ENCODE measurements at places on chromosomes 12 and 14.

GRCh38 chr14:21070083-21070609 is at the start of gene ARHGEF40:
Gene ARHGEF40 (plus strand): TSS chr14:21070304. CDS start chr14:21070397, 93 bp downstream.
- DNase-seq: no peak

DNA sequence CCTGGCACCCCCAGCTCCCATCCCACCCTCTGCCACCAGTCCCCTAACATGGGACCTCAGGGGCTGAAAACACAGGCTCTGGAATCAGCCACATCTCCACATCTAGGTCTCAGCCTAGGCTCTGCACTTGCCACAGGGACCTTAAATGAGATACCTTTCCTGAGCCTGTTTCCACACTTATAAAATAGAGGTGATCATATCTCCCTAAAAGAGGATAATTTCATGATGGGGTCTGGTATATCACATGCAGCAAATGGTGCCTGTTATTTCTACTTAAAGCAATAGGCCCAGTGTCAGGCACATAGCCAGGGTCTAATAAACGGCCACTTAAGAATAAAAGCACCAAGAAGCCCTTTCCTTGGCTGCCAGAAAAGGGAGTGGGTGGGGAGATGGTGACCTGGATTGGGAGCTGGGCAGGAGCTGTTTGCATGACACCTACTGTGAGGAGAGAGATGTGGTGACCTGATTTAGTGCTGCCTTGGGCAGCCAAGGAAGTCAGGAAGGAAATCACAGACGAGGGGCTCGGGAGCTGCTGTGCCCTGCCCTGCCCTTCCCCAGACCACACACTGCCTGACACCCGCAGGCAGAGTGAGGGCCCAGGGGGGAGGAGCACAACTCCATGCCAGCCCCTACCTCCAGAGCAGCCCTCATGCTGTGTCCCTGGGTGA is 71.2 kb downstream of the IRF2BPL start:
- DNase-seq: no peak

GRCh38 chr14:32608857-32609256 is 279.8 kb downstream of the AKAP6 start:
- DNase-seq: no peak

DNA sequence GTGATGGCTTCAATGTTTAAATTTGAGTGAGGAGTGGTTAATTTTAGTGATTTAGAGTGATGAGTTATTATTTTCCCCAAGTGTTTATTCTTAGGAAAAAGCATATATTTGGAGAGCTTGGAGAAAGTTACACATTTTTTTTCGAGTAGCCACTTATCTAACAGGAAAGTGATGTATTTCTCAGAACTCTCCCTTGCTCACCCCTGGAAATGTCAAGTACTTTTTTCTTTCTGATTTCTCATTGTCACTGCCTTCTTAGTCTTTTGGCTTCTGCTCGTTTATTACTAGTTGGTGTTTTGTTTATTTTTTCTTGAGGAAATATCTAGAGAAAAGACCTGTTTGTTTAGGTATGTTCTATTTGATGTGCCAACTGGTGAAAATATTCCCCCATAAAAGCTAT is 58.8 kb downstream of the AEBP2 start:
- DNase-seq: no peak

DNA sequence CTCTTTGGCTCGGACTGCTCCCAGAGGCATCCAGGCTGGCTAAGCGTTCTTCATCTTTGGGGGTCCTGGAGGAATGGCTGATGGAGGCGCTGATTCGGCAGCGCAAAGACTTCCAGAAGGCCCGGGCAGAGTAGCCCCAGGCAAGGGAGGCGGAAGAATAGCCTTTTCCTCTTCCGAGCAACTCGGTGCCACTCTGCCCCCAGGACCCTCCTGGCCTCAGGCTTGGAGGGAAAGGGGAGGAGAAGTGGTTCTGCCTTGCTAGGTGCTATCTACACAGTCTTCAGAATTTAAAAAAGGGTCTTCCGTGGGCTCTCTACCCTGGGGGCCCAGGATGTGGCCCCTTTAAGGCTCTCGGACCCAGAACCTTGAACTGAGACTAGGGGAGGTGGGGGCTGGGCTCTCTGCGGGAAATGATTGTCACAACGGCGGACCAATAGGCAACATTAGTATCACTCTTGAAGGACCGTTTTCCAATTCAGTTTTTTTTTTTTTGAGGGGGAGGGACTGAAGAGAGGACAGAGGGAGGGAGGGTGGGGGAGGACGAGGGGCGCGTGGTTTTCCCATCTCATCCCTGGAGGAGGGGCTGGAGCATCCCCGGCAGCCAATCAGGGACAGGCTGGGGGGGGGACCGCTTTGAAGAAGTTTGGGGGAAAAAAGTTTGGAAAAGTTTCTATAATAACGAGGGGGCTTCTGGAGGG is at the start of gene NFATC4:
NFATC4 (plus strand) TSS at position 671 of the 698 bp plus-strand sequence. CDS start 157 bp downstream, outside the sequence.
- DNase-seq: no peak

DNA sequence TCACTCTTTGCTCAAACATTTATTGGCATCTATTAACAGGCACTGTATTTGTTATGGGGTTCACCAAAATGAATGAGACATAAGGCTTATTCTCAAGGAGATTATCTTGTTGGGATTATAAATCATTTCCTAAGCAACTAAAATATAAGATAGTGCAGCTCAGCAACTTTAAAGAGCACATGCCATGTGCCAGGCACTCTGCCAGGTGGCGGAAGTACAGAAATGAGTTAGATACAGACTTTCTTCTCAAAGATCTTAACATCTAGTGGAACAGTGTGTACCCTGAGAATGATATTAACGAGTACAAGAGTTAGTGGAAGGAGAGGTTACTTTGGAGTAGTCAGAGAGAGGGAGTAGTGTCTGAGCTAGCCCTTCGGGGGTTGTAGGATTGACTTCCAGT is 28.4 kb upstream of the TOMM20L start:
- DNase-seq: no peak

DNA sequence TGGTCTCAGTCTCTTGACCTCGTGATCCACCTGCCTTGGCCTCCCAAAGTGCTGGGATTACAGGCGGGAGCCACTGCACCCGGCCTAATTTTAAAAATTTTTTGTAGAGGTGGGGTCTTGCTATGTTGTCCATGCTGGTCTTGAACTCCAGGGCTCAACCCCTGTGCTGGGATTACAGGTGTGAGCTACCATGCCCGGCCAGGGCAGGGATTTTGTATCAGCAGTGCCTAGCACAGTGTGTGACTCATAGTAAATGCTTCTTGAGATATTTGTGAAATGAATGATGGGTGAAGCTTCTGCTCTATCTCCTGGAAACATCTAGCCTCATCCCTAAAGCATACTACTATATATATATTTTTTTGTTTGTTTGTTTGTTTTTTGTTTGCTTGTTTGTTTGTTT is 36.5 kb downstream of the CCDC63 start:
- no peak for DNase-seq

- DNase-seq: no peak
Observed at GRCh38 chr12:107462428-107463332, 222.9 kb upstream of the PWP1 start.

DNA sequence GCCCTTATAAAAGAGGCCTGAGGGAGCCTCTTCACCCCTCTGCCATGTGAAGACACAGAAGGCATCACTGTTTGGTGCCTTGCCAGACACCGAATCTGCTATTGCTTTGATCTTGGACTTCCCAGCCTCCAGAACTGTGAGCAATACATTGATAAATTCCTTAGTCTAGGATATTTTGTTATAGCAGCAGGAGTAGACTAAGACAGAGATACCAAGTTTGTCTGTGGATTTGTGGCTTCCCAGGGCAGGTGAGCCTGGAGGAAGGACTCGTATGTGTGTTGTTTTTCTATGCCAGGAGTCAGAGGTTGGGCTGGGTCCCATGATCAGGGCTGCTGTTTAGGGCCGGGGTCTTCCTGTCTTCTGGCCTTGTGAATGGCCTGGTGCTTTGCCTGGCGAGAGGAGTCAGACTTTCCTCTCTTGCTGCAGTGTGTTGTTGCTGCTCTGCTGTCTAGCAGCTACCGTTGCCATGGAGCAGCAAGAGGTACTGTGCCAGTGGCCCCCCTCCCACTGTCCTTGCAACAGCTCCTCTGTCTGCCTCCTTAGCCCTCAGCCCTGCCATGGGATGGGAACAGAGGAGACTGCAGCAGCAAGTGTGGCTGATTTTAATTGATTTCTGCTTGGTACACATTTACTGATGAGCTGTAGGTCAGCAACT is 111.2 kb downstream of the CHST11 start:
- DNase-seq: no peak

GRCh38 chr12:108333898-108334699 is 5.0 kb downstream of the CMKLR1 start:
- no peak for DNase-seq

- DNase-seq: no peak
Observed at GRCh38 chr12:14572401-14572800, 4.7 kb upstream of the PLBD1 start.

DNA sequence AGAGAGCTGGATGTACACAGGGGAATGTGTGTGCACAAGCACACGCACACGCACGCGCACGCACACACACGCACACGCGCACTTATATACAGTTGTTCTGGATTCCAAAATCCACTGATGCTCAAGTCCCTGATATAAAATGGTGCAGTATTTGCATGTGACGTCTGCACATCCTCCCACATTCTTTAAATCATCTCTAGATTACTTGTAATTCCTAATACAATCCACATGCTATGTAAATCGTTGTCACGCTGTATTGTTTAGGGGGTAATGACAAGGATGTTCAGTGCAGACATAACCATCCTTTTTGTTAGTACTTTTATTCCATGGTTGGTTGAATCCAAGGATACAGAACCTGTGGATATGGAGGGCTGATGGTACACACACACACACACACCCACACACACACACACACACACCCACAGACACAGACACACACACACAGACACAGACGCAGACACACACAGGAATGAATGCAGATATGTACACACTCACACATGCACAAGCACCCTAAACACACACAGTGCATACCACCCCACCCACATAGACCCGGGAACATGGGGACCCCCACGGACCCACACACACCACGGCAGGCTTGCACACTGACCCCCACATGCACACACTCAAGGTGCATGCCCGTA is 188.5 kb upstream of the PRMT8 start:
- no peak for DNase-seq

DNA sequence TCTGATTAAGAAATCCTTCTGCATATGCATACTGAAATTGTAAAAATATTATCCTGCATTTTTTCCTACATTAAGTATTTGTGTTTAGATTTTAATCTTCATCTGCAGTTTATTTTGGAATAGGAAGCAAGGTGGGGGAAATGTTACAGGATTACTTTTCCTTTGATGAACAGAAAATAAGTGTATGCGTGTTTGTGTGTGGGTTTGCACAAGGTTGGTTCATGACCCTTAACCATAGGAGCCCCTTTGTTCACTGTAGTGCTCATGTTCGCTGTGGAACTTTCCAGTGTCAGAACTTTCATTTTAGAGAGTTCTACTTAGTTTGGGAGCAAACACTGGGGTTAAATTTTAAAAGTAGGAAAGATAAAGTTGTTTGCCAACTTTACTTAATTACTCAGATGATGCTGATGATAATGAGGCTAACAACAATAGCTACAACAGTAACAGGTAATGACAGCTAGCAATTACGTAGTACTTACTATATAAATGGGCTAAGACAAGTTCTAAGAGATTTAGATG is 6.4 kb upstream of the A2M start:
- DNase-seq: no peak

GRCh38 chr12:31599053-31599452 is 8.1 kb upstream of the DENND5B start:
- no peak for DNase-seq

GRCh38 chr14:58193542-58193941 is 6.4 kb upstream of the ACTR10 start:
- DNase-seq: no peak

- no peak for DNase-seq
Observed at GRCh38 chr12:107857191-107857590, 82.7 kb downstream of the ASCL4 start.

DNA sequence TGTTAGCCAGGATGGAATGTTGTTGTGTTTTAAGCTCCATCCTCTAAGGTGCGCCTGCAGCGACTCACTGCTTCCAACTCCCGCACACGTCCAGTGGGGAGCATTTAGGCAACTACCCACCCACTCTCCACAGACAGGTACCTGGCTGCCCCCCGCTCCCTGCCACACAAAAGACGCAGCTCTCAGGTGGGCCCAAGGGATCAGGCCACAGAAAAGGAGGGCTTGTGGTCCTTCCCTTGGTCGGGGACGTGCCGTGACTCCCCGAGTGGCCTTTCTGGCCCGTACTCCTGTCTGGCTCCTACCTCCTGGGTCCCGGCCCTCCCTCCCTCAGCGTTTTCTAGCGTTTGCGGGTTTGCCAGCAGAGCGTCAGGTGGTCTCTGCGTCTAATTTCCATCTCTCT is 16.2 kb downstream of the TEDC1 start:
- DNase-seq: no peak

- DNase-seq: no peak
Observed at GRCh38 chr14:26596543-26597061, 1.2 kb downstream of the NOVA1 start.

GRCh38 chr14:90487031-90487430 is 90.2 kb downstream of the CALM1 start:
- DNase-seq: no peak

DNA sequence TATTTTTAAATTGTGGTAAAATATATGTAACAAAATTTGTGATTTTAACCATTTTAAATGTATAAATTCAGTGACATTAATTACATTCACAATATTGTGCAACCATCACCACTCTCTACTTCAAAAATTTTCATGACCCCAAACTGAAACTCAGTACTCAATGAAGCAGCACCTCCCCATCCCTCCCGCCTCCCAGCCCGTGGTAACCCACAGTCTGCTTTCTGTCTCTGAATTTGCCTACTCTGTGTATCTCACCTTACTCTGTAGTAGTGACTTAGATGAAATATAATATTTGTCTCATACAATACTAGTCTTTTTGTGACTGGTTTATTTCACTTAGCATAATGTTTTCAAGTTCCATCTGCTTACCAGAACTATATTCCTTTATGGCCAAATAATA is 36.2 kb downstream of the EML1 start:
- no peak for DNase-seq

DNA sequence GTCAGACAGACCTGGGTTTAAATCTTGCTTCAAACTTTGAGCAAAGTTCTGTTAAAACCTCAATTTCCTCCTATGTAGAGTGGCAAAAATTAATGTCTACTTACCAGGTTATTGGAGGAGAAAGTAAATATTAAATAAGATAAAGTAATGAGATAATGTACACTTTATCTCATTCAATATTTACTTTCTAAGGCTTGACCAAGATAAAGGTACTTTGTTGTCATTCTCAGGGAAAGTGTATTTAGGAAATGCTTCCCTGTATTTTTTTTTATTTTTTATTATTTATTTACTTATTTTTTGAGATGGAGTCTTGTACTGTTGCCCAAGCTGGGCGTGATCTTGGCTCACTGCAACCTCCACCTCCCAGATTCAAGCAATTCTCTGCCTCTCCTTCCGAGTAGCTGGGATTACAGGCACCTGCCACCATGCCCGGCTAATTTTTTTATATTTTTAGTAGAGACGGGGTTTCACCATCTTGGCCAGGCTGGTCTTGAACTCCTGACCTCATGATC is 4.7 kb downstream of the FAM161B start:
- no peak for DNase-seq

- DNase-seq: no peak
Observed at GRCh38 chr12:25459541-25459951, 93.5 kb downstream of the LMNTD1 start.

Measured in stimulated activated CD4-positive, alpha-beta T cell treated with anti-CD3 and anti-CD28 coated beads, Interleukin-1b, Interleukin-23, amount 100 ng/mL, for 1 hour (primary cell).